ENCODE measurements at places on chromosomes 1 and 21.

DNA sequence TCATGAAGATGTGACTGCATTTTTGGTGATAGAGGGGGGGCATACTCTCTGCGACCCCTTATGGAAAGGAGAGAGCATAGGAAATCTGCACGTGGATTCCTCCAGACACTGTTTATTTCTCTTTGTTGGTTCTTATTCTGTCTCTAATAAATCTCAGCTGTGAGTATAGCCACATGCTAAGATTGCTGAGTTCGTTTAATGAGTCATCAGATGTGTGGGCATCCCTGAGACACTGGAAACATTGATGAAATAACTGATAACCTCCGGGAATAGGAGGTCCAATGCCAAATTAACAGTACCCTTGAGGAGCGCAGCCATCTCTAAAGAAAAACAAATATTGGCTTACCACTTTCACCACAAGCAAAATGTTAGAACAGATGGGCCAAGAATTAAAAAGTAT, 880.2 kb upstream of the NEGR1 start:
- no peak for DNase-seq

- DNase-seq: no peak
Observed at GRCh38 chr1:45608175-45609156, 15.4 kb downstream of the CCDC17 start.

- DNase-seq: no peak
Observed at GRCh38 chr21:20944139-20944538, 54.1 kb upstream of the NCAM2 start.

GRCh38 chr1:193221651-193222050, 35.2 kb upstream of the B3GALT2 start:
- no peak for DNase-seq

DNA sequence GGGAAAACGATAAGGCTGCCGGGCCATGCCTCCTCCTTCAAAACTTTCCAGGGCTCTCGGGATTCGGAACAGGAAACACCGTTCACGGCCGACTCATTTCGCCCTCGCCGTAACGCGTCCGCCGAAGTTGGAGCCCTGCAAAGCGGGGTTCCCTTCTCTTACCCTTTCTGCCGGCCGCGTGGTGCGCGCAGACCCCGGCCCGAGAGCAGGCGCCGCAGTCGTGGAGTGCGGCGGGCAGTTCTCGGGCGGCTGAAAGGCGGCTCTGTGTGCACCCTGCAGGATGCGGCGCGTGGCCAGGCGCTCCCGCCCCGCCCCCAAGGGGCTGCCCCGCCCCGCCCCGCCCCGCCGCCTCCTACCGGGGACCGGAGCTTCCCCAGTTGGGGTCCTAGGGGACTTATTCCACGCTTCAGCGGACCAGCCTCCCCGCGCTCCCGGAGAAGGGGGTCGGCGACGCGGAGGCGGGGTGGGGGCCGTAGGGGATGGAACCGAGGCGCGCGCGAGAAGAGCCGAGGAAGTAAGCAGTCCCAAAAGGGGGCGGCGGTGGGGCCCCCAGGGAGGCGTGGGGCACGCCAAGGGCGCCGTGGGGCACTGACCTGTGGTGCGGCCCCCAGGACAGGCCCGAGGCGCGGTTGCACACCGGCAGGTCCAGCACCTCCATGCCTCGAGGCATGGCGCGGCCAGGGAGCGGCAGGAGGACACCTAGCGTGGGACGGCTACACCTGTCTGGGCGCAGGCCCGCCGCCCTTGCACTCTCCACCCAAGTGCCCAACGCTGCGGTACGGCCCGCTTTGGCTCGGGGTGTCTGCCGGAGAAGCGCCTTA, at the start of gene MCOLN2:
TSS of gene MCOLN2 (minus strand) at position 268 of the 821 bp plus-strand sequence. CDS start at position 27, 241 bp downstream.
- DNase-seq: peak; percentile 64

DNA sequence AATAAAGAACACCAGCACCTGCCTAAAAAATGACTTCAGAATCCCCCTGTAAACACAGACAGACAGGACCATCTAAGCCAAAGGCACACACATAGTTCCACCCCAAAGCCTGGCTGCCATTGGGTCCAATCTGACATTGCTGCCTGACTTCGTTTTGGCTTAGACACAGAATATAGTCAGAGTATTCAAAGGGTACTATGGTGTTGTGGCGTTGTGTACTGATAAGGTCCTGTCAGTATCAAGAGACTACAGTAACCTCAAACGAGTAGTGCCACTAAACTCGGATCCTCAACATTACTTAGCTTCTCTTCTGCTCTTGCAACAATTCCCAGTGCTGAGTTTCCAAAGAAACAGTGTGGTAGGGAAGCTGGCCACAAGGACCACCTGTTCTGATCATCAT, 169.3 kb upstream of the NR5A2 start:
- DNase-seq: no peak

- DNase-seq: no peak
Observed at GRCh38 chr1:7785108-7785507, 1.0 kb downstream of the PER3 start.

- DNase-seq: no peak
Observed at GRCh38 chr1:68121536-68121935, 71.1 kb upstream of the DIRAS3 start.

DNA sequence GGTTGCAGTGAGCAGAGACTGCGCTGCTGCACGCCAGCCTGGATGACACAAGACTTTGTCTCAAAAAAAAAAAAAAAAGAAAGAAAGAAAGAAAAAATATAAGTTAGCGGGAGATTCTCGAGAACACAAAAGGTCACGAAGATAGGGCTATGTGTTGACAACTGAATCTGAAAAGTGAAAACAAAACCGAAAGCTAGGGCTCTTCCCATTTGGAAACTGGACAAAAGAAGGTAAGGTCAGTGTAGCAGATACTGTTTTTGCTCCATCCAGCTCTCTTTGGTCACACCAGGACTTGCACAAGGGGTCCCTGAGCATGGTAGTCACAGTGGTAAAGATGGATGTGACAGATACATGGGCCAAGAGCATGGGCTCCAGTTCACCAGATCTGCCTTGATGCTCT, 60.4 kb upstream of the MAP10 start:
- DNase-seq: no peak

DNA sequence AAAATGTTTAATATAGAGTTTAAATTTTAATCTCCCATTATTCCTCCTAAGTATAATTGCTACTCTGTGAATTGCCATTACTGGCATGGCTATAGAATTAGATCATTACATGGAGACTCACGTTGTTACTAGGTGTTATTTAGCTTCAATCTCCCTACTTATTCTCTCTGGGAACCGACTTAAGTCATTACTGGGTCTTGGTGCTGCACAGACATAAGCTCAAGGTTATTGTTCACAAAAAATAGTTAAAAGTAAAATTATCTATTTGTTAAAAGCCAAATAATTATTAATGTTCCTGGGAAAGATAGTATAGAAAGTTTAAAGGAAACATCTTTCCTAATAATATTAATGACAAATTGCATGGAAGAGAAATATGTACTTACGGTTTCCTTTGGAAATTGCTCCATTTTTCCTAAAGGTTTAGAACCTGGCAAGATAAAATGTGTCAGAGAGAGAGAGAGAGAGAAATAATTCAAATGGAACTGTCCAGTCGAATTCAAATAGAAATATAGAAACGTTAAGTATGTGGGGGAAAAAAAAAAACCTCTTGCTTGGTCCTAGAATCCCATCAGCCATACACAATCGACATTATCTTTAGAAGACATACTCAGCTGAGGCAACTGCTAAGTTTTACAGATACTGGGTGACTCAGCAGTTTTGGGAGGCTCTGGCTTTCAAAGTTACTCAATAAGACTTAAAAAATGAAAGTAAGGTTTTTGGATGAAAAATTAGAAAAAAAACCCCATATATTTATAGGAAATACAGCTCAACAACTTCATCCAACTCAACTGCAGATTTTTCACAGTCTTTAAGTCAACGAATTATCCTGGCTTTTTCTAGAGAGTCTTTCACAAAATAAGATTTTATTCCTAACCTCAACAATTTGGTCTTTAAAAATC, at the start of gene SPTA1:
TSS of gene SPTA1 (minus strand) at position 605 of the 899 bp plus-strand sequence. CDS start at position 407, 198 bp downstream.
- DNase-seq: no peak

DNA sequence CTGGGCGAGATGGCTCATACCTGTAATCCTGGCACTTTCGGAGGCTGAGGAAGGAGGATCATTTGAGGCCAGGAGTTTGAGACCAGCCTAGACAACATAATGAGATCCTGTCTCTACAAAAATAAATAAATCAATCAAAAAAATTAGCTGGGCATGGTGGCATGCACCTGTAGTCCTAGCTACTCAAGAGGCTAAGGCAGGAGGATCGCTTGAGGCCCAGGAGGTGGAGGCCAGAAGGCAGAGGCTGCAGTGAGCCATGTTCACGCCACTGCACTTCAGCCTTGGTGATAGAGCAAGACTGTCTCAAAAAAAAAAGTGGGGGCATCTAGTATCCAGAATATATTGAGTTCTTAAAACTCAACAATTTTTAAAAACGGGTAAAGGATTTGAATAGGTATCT, 6.0 kb downstream of the TUT4 start:
- no peak for DNase-seq

DNA sequence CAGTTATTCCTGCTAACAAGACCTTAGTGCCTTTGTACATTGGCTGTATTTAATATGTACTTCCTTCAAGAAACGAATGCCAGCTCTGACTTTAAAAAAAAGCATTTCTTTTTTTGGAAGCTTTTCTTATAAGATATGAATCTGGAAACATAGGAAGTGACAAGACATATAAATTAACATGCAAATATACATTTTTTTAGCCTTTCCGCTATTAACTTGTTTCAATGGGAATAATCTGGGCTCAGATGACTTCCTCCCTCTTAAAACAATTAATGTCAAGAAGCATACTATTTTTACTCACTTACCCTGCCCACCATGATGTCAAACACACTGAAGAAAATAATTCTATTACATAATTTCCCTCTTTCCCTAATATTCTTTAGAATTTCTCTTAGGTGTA, 1.4 kb downstream of the DENND1B start:
- DNase-seq: no peak

- DNase-seq: no peak
Observed at GRCh38 chr1:26220199-26220912, 13.6 kb upstream of the CEP85 start.

GRCh38 chr1:24045771-24046170, 65.6 kb upstream of the SRSF10 start:
- no peak for DNase-seq

DNA sequence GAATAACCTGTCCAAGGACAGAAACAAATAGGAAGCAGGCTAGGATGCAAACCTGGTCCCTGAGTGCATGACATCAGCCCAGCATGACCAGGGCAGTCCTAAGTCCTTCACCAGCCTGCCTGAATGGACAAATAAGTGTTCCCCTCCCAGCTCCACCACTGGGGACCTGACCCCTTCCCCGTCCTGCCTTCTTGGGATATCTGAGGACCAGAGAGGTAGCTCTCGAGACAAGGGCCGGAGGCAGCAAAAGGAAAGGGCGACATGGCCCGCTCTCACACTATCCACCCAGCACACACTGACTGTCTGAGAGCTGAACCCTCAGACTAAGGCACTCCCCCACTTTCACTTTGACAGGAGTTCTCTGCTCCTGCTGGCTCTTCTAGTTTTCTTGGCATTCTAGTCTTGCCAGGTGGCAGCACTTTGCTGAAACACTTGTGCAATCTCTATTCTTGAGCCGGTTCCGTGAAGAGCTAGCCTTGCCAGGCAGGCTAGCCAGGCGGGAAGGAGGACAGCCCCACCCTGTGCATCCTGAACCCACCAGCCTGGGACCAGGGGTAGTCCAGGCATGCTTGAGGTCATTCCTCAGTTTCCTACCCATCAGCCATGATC, 251.1 kb upstream of the RAB4A start:
- DNase-seq: no peak

DNA sequence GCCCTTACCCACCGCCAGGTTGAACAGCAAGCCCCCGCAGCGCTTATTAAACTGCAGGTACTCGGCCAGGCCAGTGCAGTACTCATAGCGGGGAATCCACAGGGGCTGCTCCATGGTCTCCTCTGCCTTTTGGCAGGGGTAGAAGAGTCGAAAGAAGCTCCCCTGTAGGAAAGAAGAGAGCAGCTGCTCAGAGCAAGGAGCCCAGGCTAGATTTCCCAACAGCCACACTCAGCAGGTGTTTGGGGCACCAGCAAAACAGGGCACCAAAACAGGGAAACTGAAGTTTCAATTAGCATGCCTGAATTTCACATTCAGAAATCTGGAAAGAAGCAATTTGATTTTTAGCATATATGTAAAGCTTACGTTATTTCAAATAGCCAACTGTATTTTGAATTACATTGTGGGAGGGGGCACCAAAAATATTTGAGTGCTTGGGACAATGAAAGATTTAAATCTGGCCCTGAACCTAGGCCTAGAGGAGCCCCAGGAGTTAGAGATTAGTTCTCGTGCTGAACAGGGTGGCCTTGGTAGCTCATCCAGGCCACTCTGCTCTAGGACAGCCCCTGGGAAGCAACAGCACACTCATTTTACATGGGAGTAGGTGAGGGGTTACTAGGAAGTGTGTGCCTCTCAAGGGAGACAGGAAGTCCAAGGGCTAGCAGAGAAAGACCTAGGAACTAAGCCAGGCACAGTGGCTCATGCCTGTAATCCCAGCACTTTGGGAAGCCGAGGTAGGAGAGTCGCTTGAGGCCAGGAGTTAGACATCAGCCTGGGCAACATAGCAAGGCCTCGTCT, 8.2 kb downstream of the PAFAH2 start:
- no peak for DNase-seq

- no peak for DNase-seq
Observed at GRCh38 chr21:46168659-46169386, 13.4 kb upstream of the FTCD start.

GRCh38 chr21:18334066-18334465, 69.5 kb downstream of the TMPRSS15 start:
- DNase-seq: no peak

DNA sequence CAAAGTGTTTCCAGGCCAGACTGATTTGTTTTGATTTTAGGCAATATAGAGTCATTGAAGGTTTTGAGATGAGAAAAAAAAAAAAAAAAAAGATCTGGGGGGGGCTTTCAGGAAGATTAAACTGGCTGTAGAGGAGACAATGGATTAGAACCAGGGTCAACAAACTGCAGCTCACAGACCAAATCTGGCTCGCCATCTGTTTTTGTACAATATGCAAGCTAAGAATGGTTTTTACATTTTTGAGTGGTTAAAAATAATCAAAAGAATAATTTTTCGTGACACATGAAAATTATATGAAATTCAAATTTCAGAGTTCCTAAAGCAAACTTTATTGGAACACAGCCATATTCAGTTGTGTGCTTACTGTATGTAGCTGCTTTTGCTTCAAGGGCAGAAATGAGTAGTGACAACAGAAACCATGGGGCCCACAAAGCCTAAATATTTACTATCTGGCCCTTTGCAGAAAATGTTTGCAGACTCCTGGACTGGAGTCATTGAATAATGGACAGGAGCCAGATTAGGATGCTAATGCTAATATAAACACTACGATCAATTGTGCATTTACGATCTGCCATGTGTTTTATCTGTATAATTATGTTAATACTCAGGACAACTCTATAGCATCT, 375.7 kb upstream of the DAB1 start:
- no peak for DNase-seq
